ENCODE measurements at places on chromosomes 1 and 21. TPM values are rescaled to one million over a fixed set of nuclear protein-coding genes. Genes with fewer than 3 reads are reported as not detected.

Gene TBX19
- 0.17 TPM for total RNA-seq

Gene CD101
- 0.12 TPM for total RNA-seq

Gene SH2D2A
- total RNA-seq: 2.5 TPM

Gene RHOC
- 218 TPM for total RNA-seq

Gene PKP1
- total RNA-seq: not detected

Gene TNNT2
- not detected for total RNA-seq

Gene NBPF14
- 7.3 TPM for total RNA-seq

Gene CCDC185
- not detected for total RNA-seq

Gene C4BPA
- total RNA-seq: not detected

Gene SPRR2D
- not detected for total RNA-seq

Gene UBL4B
- total RNA-seq: not detected

Gene ASCL5
- total RNA-seq: not detected

Gene CRP
- total RNA-seq: not detected

Gene GLMN
- total RNA-seq: 10.6 TPM

Gene RNF186
- total RNA-seq: not detected

Gene ATP1A2
- not detected for total RNA-seq

Gene MYOC
- total RNA-seq: not detected

Gene PSRC1
- total RNA-seq: 39.4 TPM

Gene ITLN2
- total RNA-seq: not detected

Gene PARS2
- 6.1 TPM for total RNA-seq

Gene IQGAP3
- 12.7 TPM for total RNA-seq

Gene ALX3
- total RNA-seq: not detected

Gene FLG
- total RNA-seq: 0.35 TPM

Gene CCT8
- total RNA-seq: 334 TPM

Gene RCSD1
- total RNA-seq: not detected

Gene LCE2A
- total RNA-seq: not detected

Gene KISS1
- total RNA-seq: not detected

Gene ATXN7L2
- total RNA-seq: 1.0 TPM

Gene AIRE
- not detected for total RNA-seq

Gene PTGFR
- total RNA-seq: 0.12 TPM

Gene FOXD3
- total RNA-seq: 0.06 TPM

Gene NPHS2
- total RNA-seq: not detected

Gene OR2L5
- total RNA-seq: not detected

Gene SLFNL1
- not detected for total RNA-seq

Gene OR2G6
- total RNA-seq: not detected

Gene TFF2
- not detected for total RNA-seq

Gene MFAP2
- total RNA-seq: 15.8 TPM

Gene TMPRSS2
- total RNA-seq: 0.10 TPM

Gene AIDA
- 20.1 TPM for total RNA-seq

Gene CNR2
- total RNA-seq: not detected

Gene BCAR3
- total RNA-seq: 21.8 TPM

Gene LENEP
- not detected for total RNA-seq

Gene TTC34
- total RNA-seq: 0.12 TPM

Gene SPTA1
- 2.4 TPM for total RNA-seq

Gene PAQR6
- total RNA-seq: 1.0 TPM

Gene RHEX
- total RNA-seq: not detected

Gene PCP4L1
- total RNA-seq: not detected

Gene FMO5
- total RNA-seq: 0.37 TPM

Gene FALEC
- not detected for total RNA-seq

All from H4 (cell line).